EL (cell line): ENCODE measurements at places on chromosomes 11 and 22.
A peak's percentile ranks its signal among the peaks of the same experiment; 100 is the strongest.

- peak; percentile 14 for DNase-seq
Measured at GRCh38 chr11:75029836-75030631, 41.3 kb downstream of the NEU3 start.

- no peak for DNase-seq
Measured at GRCh38 chr11:77188633-77189491, 60.8 kb downstream of the MYO7A start.

- no peak for DNase-seq
Measured at GRCh38 chr11:84691830-84692229, 935.3 kb downstream of the DLG2 start.

DNA sequence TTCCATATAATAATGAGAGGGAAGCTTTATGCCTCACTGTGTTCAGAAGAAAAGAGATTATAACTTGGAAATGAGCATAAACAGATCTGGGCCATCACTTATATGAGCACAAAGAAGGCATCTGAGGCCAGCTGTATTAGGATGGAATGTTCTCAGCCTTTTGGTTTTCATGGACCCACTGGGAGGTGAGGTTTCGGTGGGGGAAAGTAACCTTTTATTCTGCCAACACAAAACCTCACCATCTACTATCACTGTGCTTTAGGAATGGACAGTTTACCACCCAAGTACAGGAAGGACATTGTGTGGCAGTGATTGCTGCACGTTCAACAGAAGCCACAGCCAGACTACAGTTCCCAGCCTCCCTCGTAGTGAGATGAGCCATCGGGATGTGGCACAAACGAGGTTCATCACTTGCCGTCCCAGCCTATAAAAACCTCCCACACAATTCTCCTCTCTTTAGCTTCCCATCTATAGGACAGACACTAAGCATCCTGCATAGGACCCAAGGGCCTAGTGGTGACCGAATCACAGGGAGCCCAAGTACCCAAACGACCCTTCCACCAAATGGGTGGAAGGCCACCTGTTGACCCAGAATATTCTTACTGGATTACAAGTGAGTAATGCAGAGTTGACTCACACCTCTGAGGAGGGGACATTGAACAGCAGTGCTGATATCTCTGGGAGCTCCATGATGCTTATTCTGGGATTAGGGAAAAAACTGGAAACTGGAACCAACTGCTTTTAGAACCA is 121.5 kb upstream of the RAG2 start:
- no peak for DNase-seq

DNA sequence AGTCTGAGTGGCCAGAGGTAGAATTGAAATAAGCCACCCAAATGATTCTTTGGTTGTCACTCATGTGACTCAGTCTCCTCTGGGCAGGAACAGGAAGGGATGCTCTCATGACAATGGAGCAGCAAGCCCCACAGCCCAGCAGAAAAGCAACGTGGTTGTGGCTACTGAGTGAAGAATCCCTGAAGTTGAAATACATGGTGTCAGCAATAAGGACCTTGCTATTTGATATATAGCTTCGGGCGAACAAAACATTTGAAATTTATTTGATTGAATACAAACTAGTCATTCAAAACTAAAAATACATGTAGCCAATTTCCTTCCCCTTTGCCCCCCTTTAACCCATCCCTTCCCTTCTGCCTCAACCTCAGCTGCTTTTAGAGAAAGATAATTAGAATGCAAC is 14.5 kb upstream of the DTX4 start:
- DNase-seq, result no peak

- DNase-seq, result no peak
Measured at GRCh38 chr11:70548976-70549375, 150.6 kb downstream of the CTTN start.

DNA sequence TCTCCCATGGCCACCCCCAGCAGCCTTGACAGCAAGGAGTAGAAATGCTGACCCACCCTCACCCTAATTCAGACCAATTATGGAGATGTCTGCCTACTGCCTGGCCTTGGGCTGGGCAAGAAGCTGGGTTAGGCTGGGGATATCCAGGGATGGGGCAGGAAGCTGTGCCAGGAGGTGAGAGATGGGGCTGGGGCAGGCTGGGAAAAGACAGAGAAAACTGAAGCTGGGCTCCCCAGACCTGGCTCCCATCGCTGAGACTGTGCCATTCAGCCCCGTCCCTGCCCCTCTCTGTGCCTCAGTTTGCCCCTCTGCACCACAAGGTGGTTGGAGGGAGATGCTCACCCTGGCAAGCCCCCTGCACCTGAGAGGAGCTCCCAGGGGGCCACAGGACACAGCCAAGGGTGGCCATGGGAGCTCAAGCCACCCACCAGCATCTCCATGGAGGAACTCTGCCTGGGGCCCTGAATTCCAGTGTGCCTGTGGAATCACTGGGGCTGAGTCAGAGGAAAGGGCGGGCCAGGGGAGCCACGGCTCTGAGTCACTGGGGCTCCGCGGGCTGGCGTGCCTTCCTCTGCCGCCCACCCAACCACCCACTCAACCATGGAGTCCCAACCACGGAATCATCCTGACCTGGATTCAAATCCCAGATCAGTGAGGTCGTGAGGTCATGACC is 6.0 kb upstream of the CARD10 start:
- DNase-seq, result peak; percentile 96

GRCh38 chr11:121467965-121468364 is 15.2 kb upstream of the SORL1-AS1 start:
- DNase-seq, result no peak

DNA sequence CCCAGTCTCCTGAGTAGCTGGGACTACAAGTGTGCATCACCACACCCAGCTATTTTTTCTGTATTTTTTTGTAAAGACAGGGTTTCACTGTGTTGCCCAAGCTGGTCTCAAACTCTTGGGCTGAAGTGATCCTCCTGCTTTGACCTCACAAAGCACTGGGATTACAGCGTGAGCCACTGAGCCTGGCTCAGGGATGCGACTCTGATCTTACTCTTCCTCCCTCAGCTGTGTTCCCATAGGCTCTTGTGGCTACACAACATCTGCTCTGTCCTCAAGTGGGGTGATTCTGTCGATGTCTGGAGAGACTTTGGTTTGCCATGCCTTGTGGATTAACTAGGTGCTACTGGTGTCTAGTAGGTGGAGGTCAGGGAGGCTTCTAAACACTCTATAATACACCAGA is 127.0 kb upstream of the SERPIND1 start:
- no peak for DNase-seq

DNA sequence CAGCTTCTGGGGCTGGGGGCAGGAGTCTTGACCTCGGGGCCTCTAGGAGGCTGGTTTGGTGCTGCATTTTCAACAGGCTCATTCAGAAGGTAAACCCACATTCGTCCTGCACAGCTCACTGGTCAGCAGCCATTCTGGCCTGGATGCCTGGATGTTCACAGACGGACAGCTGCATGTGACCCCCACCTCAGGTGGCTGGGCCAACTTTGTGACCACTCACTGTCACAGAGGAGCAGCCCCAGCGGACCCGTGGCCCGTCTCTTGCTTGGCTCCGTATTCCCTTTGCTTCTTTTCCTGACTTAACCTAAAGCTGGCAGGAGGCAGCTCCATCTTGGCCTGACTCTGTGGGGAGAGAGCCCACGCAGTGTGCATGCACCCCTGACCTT is 8.2 kb downstream of the DGCR8 start:
- no peak for DNase-seq

GRCh38 chr22:32413719-32414118 is 1.7 kb upstream of the RTCB start:
- DNase-seq, result peak; percentile 21

DNA sequence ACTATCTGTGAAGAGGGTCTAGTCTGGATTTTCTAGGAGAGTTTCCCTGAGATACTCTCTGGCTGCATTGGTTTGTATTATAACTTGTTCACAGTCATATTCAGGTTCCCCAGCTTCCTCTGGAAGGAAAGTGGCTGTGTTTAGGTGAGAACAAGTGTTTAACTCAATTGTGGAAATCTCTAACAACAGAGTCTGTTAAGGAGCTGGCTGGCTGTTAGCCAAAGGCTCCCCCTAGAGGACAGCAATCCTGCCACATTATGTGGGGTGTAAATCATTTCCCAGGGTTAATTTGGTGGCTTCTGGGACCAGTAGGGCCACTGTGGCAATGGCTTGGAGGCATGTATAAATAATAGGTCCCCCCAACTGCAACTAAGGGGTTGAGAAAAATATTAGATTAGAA is 18.4 kb downstream of the MS4A6E start:
- peak; percentile 14 for DNase-seq

DNA sequence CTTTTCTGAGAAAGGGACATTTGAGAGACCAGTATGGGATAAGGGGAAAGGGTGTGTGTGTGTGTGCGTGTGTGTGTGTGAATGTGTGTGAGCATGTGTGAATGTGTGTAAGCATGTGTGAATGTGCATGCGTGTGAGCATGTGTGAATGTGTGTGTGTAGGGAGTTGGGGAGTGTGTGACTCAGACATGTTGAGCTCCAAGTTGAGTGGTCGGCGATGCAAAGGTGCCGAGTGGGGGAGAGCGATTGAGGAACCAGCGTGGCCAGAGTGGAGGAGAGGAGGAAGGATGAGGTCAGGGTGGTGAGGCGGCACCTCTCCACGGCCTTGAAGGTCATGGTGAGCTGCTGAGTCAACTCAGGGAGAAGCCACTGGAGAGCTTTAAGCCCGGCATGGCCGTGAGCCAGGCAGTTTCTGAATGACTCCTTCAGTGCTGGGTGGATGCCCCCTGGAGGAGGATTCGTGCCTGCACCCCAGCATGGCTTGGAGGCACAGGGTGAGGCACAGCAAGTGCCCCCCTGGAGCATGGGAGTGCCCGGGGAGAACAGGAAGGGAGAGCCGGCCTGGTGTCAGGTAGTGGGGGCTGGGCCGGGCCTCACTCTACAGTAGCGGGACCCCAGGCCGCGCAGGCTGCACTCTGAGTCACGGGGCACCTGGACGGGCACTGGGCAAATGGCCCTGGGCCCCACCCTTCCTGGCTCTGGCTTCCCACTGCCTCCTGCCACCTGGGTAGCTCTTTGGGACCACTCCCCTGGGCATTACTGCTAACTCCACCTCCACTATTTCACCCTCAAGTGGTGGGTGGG is 8.2 kb upstream of the CCDC88B start:
- peak; percentile 93 for DNase-seq

DNA sequence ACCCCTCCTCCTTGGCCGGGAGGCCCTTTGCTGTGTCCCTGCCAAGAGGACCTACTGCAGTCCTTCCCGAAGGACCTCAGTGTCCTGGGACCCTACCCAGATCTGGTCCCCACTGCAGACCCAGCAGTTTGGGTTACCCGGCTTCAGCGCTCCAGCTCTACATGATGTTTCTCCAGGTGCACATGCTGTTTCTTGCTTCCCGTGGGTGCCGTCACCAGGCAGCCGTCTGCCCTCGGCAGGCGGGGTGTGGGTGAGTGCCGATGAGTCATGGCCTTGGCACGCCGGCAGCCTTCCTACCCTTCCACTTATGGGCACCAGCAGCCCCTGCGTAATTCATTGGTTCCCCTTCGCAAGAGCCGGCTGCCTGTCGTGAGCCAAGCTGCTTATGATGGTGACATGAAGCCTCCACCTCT is 101.8 kb downstream of the BCR start:
- DNase-seq, result peak; percentile 88

DNA sequence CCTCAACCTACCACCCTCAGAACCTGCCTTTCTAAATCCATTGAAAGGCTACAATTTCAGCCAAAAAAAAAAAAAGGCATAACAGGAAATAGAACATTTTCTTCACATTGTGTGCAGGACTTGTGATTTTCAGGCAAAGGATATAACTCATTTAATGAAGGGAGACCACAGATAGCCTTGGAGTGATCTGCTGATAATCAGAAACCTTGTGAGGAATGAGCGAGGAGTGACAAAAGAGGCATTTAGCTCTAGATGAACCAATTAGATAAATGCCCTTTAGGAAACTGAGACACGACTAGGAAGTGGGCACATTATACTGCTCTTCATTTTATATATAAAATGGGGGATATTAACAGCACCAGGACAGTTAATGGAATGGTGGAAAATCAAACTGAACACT is 216.5 kb upstream of the GRIA4 start:
- no peak for DNase-seq

DNA sequence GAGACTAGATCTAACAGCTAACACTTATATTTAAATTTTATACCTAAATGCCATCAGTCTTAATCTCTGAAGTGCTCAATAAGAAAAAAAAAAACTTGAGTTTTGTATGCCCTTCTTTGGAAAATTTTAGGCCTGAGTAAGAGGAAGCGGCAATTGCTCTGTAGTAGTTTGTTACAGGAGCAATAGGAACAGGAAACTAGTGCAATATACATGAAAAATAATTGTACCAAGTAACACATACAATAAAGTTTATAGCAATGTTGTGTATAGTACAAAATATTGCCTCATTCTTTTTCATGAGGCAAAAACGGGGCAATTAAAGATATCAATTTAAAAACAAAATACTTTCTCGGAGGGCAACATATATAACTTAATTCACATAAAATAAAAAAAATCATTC is 19.7 kb downstream of the OR5AK2 start:
- no peak for DNase-seq

DNA sequence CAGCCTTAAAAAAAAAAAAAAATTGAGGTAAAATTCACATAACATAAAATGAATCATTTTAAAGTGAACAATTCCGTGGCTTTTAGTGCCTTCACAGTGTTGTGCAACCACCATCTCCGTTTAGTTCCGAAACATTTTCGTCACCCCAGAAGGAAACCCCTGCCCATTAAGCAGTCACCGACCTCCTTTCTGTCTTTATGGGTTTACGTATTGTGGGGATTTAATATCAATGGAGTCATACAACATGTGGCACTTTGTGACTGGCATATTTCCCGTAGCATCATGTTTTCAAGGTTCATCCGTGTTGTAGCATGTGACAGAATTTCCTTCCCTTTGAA is 65.5 kb downstream of the BCR start:
- DNase-seq, result no peak

- no peak for DNase-seq
Measured at GRCh38 chr22:28801845-28802594, 1.7 kb upstream of the XBP1 start.
